A549 treated with RU486 at 1 μM for 4 hours (cell line): ENCODE measurements at places on chromosomes 11 and 22. TPM values are rescaled to one million over a fixed set of nuclear protein-coding genes. Genes with fewer than 3 reads are reported as not detected.

PARVA gene
- total RNA-seq = 24.3 to 28.1 TPM (median 25.1 TPM) in 5 replicates

MMP1 gene
- 0.71 to 1.4 TPM (median 1.1 TPM) in 5 replicates for total RNA-seq

OR2AG1 gene
- total RNA-seq = not detected in 5 replicates

SCGB2A2 gene
- total RNA-seq = not detected in 5 replicates

CARD18 gene
- not detected in 5 replicates for total RNA-seq

TCIRG1 gene
- total RNA-seq = 77.0 to 167 TPM (median 125 TPM) in 5 replicates
